ENCODE measurements at places on chromosomes 3 and 15.

- DNase-seq = no peak
Observed at GRCh38 chr3:14324224-14324944, 78.0 kb upstream of the SLC6A6 start.

DNA sequence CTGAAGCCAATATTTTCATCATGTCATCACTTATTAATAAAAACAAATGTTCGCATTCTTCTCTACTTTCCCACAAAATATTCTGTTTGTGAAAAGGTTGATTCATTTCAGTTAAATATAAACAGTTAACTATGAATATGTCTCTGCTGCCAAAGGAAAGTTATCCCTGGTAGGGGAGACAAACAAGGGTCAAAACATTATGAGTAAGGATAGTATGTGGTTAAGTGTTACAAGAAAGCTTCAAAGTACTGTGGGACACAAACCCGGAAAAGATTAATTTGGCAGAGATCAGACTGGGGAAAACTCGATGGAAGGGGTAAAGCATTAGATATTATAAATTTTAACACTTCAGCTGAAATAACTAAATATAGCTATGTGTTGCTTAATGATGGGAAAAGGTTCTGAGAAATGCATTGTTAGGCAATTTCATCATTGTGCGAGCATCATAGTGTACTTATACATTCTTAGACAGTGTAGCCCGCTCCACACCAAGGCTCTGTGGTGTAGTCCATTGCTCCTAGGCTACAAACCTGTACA is 436.5 kb upstream of the TBL1XR1 start:
- no peak for DNase-seq

- DNase-seq = no peak
Observed at GRCh38 chr15:70608144-70608543, 155.2 kb downstream of the UACA start.

DNA sequence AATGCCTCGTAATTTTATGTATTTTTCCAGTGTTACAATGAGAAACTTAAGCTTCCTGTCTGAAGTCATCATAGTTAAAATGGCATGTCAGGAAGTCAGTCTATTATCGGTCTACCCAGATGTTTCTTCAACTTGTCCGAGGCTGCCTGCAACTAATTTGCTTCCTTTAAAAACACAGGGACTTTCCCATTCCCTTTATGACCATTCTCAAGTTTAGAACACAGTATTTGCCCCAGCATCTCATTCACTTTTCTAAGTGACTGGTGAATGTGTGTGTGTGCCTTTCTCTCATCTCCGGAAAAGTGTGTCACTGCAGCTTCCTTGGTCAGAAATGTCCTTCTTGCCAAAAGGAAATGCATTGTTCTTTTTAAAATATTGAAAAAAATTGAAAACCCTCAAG is 466.6 kb downstream of the RAP2B start:
- DNase-seq = no peak

GRCh38 chr15:36469311-36469966 is 110.0 kb upstream of the CDIN1 start:
- no peak for DNase-seq

- no peak for DNase-seq
Observed at GRCh38 chr3:20666091-20666490, 480.1 kb upstream of the SGO1 start.

DNA sequence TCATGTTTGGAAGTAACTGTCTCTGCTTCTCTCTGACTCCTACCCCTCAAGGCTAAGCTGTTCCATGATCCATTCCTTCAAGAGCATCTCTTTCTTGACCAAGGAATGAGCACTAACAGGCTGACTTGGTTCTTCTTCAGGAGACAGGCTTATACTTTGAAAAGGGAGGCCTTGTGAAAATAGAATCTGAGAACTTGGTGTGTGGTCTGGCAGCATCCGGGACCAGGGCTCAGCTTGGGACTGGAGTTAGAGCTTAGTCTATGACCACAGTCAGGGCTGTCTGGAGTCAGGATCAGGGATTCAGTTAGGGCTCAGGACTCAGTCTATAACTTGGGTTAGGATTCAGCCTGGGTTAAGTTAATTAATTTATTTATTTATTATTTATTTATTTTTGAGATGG is 44.9 kb upstream of the SLC6A6 start:
- no peak for DNase-seq

DNA sequence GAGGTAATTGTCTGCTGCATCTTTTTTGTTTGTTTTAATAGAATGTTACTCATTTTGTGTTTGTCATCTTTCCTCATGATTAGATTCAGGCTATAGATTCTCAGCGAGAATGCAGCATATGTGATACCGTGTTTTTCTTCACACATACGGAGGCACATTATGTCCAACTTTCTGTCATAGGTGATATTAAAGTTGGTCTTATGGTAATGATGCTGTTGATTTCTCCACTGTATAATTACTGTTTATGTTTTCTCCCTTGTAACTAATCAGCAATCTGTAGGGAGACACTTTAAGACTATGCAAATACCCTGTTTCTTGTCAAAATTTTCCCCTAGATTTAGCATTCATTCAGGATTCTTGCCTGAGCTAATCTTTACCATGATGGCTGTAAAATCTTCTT is 87.6 kb downstream of the CLDN1 start:
- DNase-seq = no peak

- DNase-seq = no peak
Observed at GRCh38 chr3:81735334-81735733, 26.1 kb downstream of the GBE1 start.

DNA sequence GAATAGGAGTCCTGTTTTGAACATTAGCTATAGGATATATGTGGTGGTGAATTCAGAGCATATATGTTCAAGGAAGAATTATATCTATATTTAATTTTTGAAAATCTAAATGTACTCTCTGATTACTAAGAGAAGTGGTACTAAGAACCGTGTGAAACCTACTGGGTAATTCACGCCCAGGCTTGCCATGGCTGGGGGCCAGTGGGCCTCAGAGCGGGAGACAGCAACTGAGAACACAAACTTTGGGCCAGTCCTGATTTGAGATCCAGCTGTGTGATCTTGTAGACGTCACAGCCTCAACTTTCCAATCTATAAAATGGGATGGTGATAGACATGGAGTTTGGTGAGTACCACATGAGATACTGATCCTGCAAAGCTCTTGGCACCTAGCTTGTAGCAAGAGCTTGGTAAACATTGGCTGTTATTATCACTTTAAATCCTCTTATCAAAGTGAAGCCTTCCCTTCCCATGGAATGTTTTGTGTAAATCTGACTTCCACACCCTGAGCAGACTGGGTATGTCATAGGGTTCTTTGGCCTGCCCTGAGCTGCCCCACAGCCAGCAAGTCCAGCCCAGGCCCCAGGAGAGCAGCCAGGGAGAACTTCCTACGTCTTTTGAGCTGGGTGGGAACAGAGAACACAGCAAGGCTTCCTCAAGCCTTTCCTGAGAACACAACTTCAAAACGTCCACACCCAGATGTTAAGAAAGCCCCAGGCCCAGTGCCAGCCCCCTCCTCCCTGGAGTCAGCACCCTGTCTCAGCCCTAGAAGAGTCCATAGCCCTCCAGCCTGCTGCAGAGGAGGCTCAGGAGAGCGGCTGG is 8.2 kb upstream of the PAQR5 start:
- no peak for DNase-seq

DNA sequence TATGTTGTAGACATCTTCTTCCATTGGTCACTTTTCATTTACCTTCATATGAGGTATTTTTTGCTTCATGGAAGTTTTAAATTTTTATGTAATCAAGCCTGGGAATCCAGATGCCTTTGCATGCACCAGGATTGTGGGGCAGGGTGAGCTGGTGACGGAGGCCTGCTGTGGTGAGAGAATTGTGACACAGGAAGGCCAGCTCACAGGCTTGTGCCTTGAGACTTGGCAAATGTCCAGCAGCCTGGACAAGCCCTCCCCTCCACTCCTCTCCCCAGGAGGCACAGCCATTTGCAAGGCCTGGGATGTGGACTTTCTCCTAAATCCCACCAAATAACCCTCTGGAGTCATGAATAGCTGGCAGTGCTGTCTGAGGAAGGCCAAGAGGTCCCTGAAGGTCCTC is 67.4 kb downstream of the RHCG start:
- no peak for DNase-seq

All from nucleus accumbens (tissue), 56 donors.